Eye (tissue), 1 donor: ENCODE measurements at places on chromosomes 5 and 9.

GRCh38 chr5:168219515-168220410, 71.7 kb upstream of the WWC1 start:
- peak; percentile 94 for DNase-seq

- peak; percentile 83 for DNase-seq
These were observed 24.5 kb downstream of the C9orf152 start for GRCh38 chr9:110183208-110184145.

DNA sequence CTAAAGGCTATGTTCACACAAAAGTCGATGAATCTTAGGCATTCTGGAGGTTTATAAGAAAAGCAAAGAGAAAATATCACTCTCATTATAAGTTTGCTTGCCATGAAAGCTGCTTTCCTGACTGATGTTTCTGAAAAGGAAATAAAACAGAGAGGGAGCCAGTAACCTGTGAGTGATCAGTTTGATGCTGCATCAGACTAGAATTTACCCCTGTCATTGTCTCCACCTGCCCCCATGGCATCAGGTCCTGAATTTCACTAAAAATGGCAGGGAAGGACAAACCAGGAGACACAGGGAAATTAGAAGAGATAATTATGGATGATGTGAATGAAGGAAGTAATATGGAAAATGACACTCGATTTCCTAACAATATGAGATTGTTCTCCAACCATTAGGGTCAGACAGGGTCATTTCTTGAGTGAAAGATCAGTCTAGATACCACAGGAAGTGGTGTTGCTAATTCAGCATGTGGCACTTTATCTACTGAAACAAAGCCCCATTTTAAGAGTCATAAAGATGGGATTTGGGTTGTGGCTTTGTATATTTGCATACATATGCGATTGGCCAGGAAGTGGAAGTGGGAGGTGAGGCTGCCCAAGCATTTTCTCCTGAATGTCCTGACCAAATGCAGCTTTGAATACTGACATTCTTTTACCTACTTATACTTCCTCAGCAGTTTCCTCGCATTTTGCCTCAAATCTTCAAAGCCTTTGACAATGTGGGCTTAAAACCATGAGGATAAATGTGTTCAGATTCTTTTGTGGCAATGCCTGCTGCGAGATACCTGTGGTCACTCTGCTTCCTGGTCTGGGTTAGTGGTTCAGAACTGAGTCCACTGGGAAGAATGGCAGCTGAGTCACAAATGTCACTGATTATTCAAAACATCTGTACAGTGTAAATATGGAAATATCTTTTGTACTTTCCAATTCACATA, 29.7 kb downstream of the MEGF10 start:
- no peak for DNase-seq

GRCh38 chr9:8183618-8184017, 384.0 kb upstream of the DMAC1 start:
- DNase-seq = no peak

GRCh38 chr9:127735530-127736185, 564 bp upstream of the TOR2A start:
- no peak for DNase-seq

GRCh38 chr5:89968958-89969381, 440.6 kb downstream of the CETN3 start:
- peak; percentile 51 for DNase-seq

DNA sequence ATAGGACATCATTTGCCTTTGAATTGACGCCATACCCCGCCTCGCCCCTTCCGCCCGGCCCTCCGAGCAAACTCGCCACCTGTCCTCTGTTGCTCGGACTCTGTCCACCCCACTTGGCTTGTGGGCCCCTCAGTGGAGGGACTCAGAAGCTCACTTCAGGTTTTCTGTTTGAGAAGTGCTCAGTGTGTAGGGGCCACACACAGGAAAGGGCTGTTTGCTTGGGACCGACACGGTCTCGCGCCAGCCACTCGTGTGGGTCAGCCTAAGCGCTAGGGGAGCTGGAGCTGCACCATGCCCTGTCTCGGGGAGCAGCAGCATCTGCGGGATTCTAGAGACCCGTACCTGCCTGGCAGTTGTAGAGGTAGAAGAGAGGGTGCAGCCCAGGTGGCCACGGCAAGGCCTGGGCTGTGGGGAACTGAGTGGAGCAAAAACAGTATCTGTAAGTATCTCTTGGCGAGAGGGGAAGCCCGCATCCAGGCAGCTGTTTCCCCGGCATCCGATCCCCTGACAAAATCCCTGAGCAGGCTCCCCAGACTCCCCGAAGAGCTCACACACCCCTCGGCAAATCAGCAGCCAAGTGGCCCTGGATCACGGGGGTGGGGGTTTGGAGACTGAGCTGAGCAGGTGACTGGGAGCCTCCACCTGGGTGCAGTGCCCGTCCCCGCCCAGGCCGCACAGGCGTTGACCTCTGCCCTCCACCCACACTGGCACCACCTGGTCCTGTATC, 52.2 kb downstream of the COL5A1 start:
- no peak for DNase-seq

DNA sequence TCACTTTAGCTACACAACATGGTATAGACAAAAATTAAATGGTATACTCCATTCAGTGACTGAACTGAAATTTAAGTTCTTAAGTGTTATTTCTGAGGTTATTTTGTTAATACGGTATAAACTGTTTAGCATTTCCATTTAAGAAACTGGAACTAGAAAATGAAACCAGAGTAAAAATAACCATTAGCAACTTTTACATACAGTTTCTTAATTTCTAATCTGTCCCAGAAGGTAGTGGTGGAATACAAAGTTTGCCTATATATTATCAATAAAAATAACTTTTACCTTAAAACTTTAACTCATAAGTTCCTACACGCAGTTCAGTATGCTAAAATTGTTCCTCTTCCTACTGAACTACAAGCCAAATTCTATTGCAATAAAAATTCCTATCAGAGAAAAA, 10.3 kb downstream of the GOLPH3 start:
- DNase-seq = no peak

GRCh38 chr5:149273237-149273636, 1.6 kb downstream of the AFAP1L1 start:
- DNase-seq = no peak

DNA sequence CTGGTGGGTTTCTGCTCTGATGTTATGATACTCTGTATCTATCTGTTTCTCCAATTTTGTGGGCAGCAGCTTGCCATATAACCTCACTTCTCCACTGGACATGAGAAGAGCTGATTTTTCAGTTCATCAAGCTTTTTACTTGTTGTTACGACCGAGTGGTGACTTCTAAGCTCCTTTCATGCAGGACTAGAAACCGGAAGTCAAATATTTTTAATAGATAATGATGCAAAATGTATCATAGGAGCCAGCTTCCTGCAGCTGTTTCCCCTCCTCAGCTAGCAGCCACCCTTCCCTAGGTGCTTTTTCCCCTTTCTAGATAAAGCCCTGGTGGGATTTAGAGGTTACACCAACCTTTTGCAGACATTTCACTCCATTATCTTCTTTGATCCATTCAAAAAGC, 17.0 kb upstream of the ADAM19 start:
- no peak for DNase-seq

DNA sequence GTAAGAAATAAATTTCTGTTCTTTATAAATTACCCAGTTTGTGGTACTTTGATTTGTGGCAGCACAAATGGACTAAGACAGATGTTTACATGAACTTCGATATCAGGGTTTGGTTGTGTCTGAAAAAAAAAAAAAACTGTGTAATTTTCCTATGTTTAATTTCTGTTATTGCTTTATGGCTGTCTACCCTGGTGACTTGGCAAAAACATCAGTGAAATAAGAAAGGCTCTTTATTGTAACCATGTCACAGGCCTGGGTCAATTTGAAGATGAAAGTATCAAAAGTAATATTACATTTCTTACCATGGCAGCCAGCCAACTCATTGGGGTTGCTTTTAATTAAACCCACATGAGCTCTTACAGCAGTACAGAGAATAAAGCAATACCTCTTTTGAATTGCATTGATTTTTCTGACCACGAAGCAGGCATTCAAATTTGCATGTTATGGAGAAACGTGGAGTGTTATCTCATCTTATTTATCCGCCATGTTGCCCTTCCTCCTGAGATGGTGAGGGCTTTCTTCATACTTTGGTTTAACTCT, 20.6 kb upstream of the SV2C start:
- peak; percentile 30 for DNase-seq

GRCh38 chr5:135156715-135157404, 122.8 kb upstream of the PITX1 start:
- DNase-seq = no peak

- DNase-seq = no peak
These were observed 10.9 kb upstream of the DOLPP1 start for GRCh38 chr9:129069862-129070641.

- DNase-seq = no peak
These were observed 274.1 kb downstream of the ARHGAP26 start for GRCh38 chr5:143044265-143044664.

DNA sequence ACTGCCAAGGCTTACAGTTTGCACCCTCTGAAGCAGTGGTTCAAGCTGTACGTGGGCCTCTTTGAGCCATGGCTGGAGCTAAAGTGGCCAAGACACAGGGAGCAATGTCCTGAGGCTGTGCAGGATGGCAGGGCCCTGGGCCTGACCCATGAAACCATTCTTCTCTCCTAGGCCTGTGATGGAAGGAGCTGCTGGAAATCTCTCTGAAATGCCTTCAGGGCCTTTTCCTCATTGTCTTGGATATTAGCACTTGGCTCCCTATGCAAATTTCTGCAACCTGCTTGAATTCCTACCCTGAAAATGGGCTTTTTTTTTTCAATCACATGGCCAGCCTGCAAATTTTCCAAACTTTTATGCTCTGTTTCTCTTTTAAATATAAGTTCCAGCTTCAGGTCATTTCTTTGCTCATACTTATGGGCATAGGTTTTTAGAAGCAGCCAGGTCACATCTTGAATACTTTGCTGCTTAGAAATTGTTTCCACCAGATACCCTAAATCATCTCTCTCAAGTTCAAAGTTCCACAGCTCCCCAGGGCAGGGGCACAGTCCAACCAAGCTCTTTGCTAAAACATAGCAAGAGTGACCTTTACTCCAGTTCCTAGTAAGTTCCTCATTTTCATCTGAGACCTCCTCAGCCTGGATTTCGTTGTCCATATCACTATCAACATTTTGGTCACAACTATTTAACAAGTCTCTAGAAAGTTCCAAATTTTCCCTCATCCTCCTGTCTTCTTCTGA, 138.3 kb downstream of the OSTF1 start:
- DNase-seq = no peak

- DNase-seq = no peak
These were observed 202.7 kb upstream of the MVB12B start for GRCh38 chr9:126123927-126124326.

DNA sequence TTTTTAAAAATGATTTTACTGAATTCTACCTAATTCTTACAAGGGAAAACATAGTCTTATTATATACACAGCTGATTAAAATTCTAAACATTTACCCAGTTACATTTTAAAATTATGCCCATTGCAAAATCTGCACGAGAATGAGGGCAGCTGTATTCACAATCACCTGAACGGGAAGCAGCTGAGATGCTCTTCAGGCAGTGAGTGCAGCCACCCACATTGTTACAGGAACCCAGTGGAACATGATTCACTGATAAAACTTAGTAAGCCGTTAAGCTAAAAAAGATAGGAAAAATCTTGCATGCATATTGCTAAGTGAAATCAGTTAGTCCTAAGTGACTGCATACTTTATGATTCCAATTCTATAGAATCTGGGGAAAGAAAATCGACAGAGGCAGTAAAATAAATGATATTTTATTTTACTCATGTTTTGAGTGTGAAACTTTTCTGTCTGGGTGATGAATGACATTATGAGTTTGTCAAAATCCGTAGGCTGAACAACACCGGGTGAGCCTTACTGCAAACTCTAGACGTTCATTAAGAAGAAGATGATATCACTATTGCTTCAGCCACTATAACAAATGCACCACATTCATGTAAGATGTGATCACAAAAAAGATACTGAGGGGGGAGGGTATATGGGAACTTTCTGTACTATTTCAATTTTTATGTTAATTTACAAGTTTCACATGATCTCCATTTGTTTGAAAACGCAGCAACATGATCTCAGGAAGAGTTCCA, 39.1 kb upstream of the FLT4 start:
- no peak for DNase-seq

- no peak for DNase-seq
These were observed 293.1 kb upstream of the BRINP1 start for GRCh38 chr9:119662329-119662728.

DNA sequence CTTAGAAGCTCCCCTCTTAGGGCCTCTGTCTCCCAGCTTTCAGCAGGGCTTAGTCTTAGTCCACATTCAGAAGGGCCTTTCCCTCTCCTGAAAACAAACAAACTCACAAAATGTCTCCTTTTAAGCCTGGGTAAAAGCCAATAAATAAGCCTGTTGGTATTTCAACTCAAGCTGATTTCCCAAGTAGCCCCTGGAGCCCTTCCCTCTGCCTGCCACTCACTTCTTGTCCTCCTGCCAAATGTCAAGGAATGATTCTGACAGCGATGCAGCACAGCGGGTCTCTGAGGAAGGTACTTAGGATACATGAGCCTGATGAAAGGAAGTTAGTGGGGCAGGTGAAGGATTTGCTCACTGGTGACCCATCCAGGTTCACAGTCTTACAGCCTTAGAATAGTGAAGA, 210.5 kb downstream of the PJA2 start:
- DNase-seq = peak; percentile 18

GRCh38 chr9:108704156-108704852, 151.5 kb downstream of the ACTL7B start:
- no peak for DNase-seq

DNA sequence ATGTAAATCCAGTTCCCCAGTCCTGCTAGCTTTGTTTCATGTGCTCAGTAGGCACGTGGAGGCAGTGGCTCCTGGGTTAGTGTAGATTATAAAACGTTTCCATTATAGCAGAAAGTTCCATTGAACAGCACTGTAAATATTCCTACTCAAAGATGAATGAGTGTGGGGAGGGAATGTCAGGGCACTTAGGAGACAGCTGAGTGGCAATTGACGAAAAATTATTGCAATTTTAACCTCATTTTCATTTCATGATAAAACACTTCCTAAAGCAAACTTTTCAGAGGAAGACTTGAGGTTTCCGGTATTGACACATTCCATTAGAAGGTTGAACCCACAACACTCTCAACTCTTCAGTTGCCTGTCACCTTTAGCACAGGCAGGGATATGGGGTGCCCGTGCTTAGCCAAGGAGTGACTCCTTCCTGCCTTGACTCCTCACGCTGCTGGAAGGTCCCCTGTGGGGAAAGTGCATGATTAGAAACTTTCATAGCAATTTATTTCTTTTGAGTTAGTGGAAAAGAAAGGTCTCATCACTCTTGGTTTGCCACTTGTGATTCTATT, 41.2 kb downstream of the SLC46A2 start:
- DNase-seq = no peak

- DNase-seq = no peak
These were observed 362.8 kb upstream of the ADAMTSL1 start for GRCh38 chr9:18111146-18111545.

DNA sequence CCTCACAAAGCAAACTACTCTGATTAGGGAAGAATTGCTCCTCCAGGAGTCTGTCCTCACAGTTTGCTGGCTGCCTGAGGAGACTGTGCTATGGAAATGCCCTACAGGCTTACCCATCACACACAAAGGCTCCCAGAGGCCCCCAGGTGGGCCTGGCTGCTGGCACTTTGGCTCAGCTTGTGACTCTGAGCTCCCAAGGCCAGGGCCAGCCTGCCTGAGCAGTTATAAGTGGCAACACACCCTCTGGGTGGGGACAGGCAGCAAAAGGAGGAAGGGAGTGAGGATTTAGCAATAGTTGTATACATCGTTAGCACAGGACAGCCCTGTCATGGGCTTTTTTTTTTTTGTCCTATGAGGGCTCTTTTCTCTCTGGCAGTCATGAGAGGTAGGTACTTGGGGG, 103.5 kb downstream of the DAPK1 start:
- DNase-seq = no peak
